ENCODE measurements at places on chromosomes 1 and 21.
A peak's percentile ranks its signal among the peaks of the same experiment; 100 is the strongest.

DNA sequence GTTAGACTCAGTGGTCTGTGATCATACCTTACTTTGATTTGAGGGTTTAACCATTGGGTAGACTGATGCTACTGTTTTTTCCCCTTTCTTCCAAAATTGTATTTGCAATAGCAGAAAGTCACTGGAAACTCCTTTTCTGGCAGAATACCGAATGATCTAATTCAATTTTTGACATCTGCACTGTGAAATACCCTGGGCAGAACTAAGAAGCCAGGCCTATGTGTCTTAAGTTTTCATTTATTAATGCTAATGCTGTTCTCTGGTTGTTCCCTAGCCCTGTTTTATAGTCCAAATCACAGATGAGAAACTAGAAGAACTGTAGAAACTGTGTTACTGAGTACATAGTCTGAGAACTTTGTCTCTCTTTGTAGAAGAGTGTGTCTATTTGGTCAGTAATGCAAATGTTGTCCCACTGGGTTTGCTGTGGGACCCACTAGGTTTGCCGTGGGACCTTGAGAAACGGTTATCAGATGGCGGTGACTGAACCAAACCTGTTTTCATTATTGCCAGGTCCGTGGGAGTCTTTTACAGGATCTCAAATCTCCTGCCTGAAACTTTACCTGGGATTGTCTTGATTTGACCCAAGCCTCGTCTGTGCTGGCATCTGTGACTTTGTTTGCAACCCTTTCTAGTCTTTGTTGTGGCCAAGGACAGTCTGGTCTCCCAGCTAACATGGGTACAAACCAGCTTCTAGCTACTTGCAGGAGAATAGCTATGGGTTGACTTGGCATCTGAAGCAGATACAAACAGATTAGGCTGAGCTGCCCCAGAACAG is 41.4 kb downstream of the PEX14 start:
- no peak for DNase-seq

DNA sequence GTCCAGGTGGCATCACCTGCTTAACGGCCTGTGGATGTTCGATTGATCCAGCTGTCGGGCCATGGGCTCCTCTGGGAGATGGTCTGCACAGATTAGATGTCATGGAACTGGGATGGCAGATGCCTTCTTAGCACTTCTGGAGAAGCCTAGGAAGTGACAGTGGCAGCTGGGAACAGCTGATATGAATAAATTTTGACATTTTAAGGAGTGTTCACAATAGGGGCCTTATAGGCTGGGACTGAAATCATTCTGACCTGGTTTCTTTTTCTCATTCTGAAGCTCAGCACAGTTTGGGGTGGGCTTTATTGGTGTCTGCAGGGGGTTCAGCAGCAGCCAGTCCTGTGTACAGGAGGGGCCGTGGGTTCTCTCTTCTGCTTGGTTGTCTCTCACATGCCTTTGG is 175.3 kb downstream of the CACNA1E start:
- DNase-seq, result no peak

- DNase-seq, result no peak
These were observed 84.9 kb upstream of the CD1D start for GRCh38 chr1:158095737-158096335.

DNA sequence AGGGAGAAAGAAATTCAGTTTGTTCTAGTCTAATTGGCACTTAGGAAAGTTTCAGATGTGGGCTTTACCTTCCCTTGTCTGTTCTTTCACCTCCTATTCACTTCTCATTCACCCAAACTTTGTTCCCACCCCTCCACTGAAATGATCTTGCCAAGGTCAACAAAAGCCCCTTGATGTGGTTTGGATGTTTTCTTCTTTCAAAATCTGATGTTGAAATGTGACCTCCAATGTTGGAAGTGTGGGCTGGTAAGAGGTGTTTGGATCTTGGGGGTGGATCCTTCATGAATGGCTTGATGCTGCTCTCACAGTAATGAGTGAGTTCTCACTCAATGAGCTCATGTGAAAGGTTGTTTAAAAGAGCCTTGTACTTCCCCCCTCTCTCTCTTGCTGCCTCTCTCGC is 379.3 kb downstream of the HHIPL2 start:
- no peak for DNase-seq

DNA sequence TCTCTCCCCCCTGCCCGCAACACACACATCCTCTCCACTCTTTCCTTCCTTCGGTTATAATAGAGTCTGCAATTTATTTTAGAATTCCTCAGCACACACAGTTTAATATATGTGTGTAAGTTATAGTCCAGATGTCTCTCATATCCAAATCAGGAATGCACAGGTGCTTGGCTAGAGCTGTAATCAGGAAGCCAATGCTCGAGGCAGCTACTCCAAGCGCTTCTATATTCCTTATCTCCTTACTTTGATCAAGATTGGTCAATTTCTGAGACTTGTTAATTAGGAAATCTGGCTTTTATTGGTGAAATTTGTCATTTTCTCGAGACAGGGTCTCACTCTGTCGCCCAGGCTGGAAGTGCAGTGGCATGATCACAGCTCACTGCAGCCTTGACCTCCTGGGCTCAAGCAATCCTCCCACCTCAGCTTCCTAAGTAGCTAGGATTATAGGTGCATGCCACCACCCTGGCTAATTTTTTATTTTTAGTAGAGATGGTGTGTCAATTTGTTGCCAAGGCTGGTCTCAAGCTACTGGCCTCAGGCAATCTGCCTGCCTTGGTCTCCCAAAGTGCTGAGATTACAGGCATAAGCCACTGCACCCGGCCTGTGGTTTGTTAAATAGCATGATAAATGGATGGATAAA is 27.7 kb downstream of the RPL5 start:
- no peak for DNase-seq

DNA sequence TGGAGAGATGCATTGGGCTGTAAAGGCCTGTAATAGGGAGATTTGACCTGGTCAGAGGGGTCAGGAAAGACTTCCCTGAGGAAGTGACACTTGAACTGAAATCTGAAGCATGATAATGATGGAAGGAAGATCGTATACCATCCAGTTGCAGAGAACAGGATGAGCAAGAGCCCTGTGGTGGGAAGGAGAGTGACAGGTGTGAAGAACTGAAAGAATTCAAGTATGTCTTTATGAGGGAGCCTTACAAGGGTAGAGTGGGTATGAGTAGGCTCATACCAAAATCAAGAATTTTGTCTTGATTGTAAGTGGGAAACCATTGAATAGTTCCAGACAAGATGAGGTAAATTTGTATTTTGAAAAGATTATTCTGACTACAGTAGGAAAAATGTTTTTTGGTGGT is 129.4 kb downstream of the RASAL2 start:
- DNase-seq, result no peak

- no peak for DNase-seq
These were observed 9.9 kb upstream of the SYTL1 start for GRCh38 chr1:27331922-27332321.

- DNase-seq, result no peak
These were observed 47.0 kb upstream of the DIP2A start for GRCh38 chr21:46411691-46412090.

DNA sequence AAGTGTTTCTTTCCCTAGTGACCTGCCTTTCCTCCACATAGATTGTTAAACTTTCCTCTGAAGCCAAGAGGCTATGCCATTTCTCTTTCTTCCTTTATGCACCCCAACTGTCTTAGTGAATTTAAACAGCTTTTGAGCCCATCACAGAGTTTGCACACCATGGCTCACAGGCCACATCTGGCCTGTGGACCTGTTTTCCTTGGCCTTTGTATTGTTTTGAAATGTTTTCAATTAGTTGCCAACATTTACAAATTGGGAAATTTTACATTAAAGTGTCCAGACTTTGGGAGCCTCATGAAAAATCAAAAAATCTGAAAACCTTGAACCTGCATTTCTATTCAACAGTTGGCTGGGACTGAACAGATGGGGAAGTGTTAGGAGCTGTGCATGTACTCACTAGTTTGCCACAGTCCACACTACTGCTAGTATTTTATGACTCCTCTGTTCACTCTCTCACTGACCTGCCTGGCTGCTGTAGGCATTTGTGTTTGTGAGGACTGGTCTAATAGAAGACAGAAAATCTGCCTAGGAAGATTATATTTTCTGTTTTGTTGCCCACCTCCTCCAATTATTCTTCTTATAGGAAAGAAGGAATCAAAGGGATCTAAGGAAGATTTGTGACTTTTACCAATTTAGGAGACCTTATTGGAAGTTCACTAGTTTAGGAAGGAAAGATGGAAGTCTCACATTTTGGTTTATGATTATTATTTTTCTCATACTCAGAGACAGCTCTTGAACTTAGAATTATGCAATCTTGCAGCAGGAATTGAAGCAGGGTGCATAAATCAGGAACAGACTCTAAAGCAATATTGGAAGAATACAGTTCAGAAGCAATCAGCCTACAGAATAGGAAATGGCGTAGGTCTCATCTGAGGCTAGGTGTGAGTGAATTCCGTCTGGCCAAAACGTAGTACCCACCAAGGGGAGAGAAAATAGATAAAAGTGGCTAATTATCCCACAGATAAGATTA is 134.7 kb downstream of the HLX start:
- no peak for DNase-seq

- DNase-seq, result no peak
These were observed 147.6 kb downstream of the ADSS2 start for GRCh38 chr1:244304156-244304555.

- no peak for DNase-seq
These were observed 18.8 kb downstream of the TNFRSF9 start for GRCh38 chr1:7921796-7922195.

DNA sequence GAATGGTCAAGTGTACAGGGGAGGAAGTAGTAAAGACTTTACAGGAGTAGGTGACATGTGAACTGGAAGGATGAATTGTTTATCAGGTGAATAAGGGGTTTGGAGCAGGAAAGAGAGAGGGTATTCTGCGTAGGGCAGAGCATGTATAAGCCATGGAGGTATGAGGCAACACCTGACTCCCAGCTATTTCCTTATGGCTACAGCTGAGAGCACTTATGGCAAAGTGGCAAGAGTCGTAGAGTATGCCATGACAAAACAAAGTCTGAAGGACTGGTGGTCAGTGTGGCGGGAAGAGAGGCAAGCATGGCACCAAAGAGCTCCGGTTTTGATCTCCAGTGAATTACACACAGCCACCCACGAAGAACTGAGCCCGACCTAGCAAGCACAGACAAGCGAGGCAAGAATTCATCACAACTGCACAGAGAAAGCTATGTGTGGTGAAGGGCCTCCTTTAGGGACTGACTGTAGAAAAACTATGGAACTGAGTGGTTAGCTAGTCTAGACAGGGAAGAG is 9.0 kb upstream of the ELOVL1 start:
- DNase-seq, result no peak

GRCh38 chr1:20575541-20576336 is 13.2 kb upstream of the CDA start:
- no peak for DNase-seq

DNA sequence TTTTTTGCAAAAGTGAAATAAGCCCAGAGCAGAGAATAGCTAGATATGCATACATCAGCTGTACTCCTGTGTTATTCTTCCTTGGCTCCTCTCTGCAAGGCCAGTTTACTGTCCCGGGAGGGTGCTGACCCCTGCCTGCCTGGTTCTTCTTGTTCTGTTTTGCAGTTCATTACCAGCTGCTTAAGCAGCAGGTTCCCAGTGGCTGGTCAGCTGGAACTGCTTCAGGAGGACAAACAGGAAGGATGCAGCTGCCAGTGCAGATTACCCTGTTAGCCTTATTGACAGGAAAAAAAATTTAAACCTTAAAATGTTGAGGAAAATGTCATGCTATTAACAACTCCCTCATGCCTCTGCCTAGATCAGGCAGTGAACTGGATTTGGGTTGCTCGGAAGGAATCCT is 16.0 kb upstream of the LRIG2 start:
- no peak for DNase-seq

GRCh38 chr1:60071296-60071695 is 2.3 kb downstream of the C1orf87 start:
- no peak for DNase-seq

- no peak for DNase-seq
These were observed 6.2 kb upstream of the SPRR2F start for GRCh38 chr1:153119491-153119971.

- DNase-seq, result no peak
These were observed 76.7 kb downstream of the TRIM11 start for GRCh38 chr1:228329887-228330286.

GRCh38 chr1:203985044-203985443 is 87.9 kb upstream of the SOX13 start:
- DNase-seq, result no peak

- DNase-seq, result no peak
These were observed 61.4 kb downstream of the STUM start for GRCh38 chr1:226609836-226610455.

GRCh38 chr1:239718997-239719628 is 332.7 kb downstream of the CHRM3 start:
- peak; percentile 34 for DNase-seq

DNA sequence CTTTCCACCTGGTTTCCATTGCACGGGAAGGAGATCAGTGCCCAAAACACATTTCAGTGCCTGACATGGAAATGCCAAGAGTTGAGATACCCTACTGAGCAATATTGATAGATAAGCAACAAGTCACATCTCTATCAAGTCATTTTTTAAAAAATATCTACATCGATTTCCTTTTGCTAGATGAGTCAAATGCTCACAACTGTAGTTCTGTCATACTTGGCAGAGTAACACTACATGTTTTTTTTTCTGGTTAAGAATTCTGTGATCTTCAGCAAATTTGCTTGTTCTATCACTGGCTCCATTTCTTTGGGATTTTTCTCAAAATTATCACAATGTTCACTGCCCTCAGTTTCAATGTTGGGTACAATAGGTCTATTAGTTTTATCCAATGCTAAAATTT is 145.4 kb downstream of the ZC3H11B start:
- DNase-seq, result no peak

DNA sequence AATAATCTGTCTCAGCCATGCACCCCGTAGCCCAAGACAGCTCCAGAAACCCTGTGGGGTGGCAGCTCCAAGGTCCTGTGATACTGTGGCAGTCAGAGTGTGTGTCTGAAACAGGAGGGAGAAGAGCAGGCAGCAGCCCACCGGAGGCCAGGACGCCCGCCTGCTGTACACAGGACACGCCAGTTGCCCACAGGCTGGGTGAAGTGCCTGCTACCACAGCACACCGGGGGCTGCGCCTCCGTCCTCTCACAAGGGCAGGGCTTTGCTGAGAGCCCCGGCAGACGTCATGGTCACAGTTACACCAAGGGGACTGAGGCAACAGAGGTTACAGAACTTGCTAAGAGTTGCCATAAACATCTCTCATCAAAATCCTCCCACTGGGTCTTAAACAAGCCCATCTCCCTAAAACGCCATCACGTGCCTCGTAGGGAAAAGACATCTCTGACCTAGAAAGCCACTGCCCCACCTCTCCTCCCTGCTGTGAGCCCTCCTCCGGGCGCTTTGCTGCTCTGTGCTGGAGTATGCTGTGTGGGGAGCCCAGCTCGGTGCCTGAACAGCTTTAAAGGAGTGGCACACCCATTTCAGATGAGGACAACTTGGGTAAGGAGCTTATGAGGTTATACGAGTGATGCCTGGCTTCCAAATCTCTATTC is 5.3 kb downstream of the C1orf174 start:
- no peak for DNase-seq

- no peak for DNase-seq
These were observed 6.8 kb upstream of the OTUD7B start for GRCh38 chr1:150017206-150017750.

DNA sequence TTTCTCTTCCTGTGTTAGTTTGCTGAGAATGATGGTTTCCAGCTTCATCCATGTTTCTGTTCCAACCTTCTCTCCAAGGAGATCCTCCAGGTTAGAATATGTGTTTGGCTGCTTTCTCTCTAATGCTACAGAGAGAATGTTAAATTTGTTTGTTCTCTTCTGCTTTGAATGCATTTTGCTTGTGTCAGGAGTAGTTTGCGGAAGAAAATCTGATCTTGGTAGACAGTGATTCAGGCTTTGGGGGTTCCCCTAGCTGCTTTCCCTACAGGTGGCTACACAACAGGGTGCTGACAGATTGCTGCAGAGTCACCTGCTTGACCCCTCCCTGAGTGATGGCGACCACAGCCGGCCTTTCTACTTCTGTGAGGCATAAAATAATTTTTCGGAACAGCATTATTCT is 41.8 kb downstream of the MACO1 start:
- peak; percentile 17 for DNase-seq

All from activated CD4-positive, alpha-beta T cell treated with anti-CD3 and anti-CD28 coated beads for 4 hours (primary cell).